ENCODE measurements at places on chromosomes 7 and 10. TPM values are rescaled to one million over a fixed set of nuclear protein-coding genes. Genes with fewer than 3 reads are reported as not detected.

HSPA12A gene
- 21.9 TPM for total RNA-seq

DNA sequence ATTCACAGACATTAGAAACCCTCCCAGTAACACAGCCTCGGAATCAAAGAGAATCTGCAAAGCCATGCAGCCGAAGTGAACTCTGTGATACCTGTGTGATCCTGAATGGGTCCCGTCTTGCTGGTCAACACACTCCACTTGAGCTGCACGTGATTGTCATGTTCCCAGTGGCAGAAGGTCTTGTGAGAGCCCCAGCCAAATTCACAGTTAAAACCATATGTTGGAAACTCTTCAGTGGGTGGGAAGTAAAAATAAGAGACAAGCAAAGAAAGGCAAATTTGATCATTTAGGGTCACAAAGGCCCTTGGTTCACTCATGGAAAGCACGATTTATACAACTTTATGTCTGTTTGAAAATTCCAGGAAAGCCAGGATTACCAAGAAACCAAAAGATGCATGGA is 142.3 kb downstream of the NRP1 start:
- no peak for DNase-seq

- DNase-seq: no peak
These were observed 84.2 kb downstream of the TBXAS1 start for GRCh38 chr7:139913021-139913844.

- DNase-seq: no peak
These were observed 415.3 kb downstream of the DNAJB6 start for GRCh38 chr7:157751951-157752673.

DNA sequence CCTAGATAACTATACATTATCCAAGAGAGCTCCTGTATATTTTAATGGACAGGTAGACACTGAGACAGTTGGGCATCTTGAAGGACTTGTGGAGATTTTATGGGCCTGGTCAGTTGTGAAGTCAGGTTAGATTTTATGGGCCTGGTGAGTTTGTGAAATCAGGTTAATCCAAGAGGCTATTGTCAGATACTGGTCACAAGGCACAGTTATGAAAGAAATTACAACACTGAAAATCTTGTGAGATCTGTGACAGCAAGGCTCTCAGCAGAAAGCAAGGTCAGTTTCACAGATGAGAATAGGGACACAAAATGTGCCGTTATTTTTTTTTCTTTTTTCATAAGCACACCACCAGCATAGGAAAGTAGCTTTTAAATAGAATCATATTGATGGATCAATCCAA is 167.6 kb downstream of the VTI1A start:
- DNase-seq: no peak

TAS2R5 gene
- 0.40 TPM for total RNA-seq

CAV1 gene
- 357 TPM for total RNA-seq

DNA sequence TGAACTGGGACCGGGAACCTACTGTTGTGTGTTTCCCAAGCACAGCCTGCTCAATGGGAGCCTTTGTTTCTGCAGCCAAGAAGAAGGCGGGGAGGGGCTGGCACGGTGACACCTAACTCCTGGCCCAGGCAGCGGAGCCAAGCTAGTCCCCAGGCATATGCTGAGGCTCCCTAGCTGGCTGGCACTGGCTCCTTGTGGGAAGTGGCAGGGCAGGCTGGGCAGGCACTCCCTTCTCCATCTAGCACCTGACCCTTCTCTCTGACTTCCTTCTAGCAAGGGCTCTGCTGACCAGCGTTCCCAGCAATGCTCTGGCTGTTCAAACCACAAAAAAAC is 325.0 kb downstream of the PLXNA4 start:
- peak; percentile 90 for DNase-seq

- DNase-seq: no peak
These were observed 20.0 kb downstream of the PYROXD2 start for GRCh38 chr10:98394851-98395440.

DNA sequence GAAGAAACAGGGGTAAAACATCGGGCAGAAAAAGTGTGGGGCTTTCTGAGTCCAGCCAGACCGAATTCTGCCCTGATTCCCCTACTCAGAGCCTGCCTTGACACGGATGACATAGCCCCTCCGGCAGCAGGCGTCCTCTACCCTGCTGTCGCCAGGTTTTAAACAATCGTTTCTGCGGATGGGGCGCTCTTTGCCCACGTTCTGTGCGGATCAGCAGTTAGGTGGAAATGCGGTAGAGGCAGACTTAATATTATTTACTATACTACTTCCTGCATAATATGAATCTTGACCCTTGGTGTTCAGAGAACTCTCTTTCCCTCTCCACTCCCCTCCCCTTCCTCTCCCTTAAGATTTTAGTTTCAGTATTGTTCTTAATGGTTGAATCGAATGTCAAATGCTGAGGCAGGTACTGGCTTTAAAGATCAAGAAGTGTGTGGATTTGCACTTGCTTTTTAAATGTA is 2.4 kb downstream of the GATA3 start:
- DNase-seq: peak; percentile 52

- no peak for DNase-seq
These were observed 2.0 kb upstream of the TSPAN14 start for GRCh38 chr10:80452069-80452468.

DNA sequence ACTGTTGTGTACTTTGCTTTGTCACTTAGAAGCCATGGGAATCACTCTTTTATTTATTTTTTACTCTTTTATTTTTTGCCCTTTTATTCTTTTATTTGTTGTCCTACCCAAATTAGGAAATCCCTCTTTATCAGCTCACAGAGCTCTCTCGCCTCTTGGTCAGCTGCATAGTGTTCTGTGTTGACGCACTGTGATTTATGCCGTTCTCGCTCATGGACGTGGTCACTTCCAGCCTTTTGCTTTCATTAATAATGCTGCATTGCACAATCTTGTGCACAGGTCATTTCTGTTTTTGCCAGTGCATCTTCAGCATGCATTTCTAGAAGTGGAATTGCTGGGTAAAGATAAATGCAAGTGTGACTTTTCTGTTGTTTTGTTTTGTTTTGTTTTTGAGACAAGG is 42.3 kb downstream of the FBH1 start:
- DNase-seq: no peak

- no peak for DNase-seq
These were observed 261.0 kb downstream of the HDAC9 start for GRCh38 chr7:18756378-18757050.

FGF8 gene
- not detected for total RNA-seq

DNA sequence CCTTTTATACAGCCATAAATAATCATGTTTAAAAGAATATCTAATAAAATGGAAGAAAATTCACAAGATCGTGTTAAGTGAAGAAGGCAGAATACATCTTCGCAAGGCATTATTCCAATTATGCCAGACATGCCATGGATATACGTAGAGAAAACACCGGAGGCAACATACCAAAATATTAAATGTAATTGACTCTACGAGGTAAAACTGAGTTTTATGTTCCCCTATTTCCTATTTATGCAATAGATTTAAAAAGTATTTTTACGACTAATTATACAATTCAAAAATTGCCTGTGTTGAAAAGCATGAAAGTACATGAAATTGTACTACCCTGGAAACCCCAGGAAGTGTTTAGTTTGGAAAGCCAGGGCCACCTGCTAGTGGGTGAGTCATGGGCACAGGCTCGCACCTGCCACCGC is 936 bp upstream of the REPIN1 start:
- no peak for DNase-seq

CPXM2 gene
- total RNA-seq: 10.1 TPM

SVOPL gene
- total RNA-seq: not detected

DNA sequence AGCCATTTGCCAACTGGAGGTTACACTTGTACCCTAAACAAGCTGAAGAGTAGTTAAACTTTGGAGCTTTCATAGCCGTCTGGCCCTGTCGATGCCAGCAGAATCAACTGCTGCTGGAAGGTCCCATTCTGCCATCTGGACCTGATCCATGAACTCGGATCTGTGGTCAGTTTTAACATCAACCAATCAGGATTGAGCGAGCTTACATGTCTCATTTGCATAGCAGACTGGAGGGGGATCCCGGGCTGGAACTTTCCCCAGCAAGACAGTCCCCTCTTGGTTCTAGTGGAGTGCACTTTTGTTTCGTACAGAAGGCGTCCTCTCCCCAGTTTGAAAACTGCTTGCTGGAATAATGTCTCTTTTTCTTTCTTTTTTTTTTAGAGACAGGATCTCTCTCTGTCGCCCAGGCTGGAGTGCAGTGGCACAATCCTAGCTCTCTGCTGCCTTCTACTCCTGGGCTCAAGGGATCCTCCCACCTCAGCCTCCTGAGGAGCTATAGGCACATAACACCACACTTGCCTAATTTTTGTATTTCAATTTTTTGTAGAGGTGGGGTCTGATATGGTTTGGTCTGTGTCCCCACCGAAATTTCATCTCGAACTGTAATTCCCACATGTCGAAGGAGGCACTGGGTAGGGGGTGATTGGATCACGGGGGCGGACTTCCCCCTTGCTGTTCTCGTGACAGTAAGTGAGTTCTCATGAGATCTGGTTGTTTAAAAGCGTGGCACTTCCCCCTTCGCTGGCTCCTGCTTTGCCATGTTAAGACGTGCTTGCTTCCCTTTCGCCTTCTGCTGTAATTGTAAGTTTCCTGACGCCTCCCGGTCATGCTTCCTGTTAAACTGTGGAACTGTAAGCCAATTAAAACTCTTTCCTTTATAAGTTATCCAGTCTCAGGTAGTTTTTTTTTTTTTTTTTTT is 42.8 kb upstream of the SEPHS1 start:
- DNase-seq: peak; percentile 23

FAM24B gene
- 1.4 TPM for total RNA-seq

ATOH7 gene
- total RNA-seq: not detected

DNA sequence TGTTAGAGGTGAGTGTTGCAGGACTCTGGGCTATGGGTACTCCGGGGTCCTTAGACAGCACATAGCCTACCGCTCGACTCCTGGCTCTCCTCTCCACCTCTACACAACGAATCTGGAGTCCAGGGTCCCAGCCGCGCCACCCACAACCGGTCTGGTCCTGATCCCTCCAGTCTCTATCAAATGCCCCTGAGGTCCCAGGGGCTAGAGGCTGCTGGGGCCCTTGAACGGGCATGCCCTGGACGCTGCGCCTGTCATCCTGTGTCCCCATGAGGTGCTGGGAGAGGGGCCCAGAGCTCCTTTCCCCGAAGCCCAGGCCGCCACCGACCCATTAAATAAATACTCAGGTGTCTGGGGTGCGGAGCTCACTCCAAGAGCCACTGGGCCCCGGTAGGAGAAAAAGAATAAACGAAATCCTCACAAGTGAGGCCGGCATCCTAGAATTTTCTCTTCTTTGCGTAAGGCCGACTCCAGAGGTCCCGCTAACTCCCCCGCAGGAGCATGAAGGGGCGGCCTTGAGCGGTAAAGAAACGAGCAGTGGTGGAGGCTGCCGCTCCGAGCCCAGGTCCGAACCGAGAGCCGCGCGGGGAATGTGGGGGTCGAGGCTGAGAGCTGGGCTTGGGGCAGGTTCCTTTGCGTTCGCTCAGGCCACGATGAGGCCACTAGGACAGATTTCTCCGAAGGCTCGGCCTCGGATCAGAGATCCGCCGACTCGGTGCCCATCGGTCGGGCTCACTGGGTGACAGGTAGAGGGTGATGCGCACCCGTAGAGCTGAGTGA is 166.7 kb downstream of the NRF1 start:
- no peak for DNase-seq

FGL2 gene
- 30.2 TPM for total RNA-seq

EXOC6 gene
- total RNA-seq: 8.8 TPM

DNA sequence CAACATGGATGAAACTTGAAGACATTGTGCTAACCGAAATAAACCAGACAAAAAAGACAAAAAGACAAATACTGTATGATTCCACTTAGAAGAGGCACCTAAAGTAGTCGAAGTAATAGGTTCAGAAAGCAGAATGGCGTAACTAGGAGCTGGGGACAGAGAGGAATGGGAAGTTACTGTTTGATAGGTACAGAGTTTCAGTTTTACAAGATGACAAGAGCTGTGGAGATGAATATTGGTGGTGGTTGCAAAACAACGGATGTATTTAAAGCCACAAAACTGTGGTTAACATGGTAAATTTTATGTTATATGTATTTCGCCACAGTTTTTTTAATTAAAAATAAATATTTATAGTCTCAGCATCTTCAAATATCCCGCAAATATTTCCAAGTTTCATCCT is 64.1 kb upstream of the DIP2C start:
- no peak for DNase-seq

DNA sequence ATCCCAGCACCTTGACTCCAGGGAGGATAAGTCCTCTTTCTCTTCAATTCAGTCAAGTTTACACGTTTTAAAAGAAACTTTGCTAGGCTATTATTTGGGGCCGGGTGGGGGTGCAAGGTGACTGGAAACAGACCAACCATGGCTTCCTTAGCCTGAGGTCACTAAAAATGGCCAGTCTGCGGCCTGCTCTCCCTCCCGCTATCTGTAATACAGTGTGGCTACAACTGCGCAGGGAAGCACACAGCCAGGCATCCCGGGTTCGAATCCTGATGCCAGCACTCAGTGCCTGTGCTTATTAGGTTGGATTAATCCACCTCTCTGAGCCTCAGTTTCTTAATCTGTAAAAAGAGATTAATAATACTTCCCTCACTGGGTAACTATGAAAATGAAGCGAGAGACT is 19.5 kb downstream of the ATP6V1F start:
- no peak for DNase-seq

GRCh38 chr7:64630496-64630895 is 35.4 kb upstream of the ZNF107 start:
- no peak for DNase-seq

- no peak for DNase-seq
These were observed 81.4 kb upstream of the LAMB4 start for GRCh38 chr7:108211382-108212201.

DNA sequence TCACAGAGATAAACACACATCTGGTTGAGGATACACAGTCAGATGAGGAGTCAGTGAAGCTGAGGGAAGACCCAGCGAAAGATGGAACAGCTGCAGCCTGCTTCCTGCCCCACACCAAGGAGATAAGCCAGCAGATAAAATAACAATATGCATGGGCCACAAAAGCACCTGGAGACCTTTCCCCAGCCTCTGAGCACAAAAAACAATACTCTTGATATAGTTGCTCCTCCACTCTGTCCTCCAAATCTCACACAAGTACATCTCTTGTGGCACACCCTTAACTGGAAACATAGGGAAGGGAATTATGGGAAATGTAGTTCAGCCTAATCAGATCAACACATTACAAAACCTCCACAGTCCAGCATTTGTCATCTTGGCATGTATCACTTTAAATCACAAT is 9.7 kb upstream of the FHIP2A start:
- DNase-seq: no peak

NRF1 gene
- 16.5 TPM for total RNA-seq

DNA sequence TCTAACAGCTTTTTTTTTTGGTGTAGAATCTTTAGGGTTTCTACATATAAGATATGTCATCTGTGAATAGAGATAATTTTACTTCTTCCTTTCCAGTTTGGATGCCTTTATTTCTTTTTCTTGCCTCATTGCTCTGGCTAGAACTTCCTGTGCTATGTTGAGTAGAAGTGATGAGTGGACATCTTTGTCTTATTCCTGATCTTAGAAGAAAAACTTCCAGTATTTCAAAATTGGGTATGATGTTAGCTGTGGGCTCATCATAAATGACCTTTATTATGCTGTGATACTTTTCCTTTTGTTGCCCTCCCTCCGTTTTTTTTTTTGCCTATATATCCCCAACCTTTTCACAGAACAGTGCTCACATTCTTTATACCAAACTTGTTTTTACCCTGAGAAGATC is 8.8 kb downstream of the AGK start:
- no peak for DNase-seq

MGAM2 gene
- total RNA-seq: 0.11 TPM

GRCh38 chr7:50185951-50186682 is 93.1 kb upstream of the ZPBP start:
- no peak for DNase-seq

AKR1C8 gene
- total RNA-seq: 0.31 TPM

SPDYE1 gene
- not detected for total RNA-seq

- no peak for DNase-seq
These were observed 211.2 kb upstream of the PODXL start for GRCh38 chr7:131767591-131767990.

CCDC3 gene
- 24.6 TPM for total RNA-seq
